Heart left ventricle (tissue), 16 donors: ENCODE measurements at places on chromosomes 12 and 14. TPM values are rescaled to one million over a fixed set of nuclear protein-coding genes. Genes with fewer than 3 reads are reported as not detected.

The MUCL1 gene
- not detected for total RNA-seq

GRCh38 chr14:85911044-85911443, 381.1 kb downstream of the FLRT2 start:
- no peak for DNase-seq
- H3K4me1 ChIP-seq, result no peaks in the 10 kb centered on the region
- no peak overlapping the region for H3K27ac ChIP-seq

DNA sequence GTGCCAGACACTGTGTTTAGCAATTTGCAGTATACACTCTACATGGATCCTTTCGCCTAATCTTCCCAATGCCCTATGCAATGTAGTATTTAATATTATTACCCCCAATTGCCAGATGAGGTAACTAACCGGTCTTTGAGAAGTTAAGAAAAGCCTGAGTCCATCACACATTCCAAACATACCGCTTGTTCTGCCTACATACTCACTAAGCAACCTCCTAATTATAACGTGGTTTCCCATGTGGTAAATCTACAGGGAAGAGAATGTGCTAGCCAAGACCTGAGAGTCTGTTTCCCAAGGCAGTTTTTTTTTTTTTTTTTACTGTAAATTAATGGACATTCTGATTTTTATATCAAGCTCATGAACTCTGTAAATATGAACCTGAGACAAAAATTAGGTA, 37.2 kb downstream of the ATP2B1 start:
- DNase-seq, result no peak
- H3K27ac ChIP-seq, result no peak overlapping the region

DNA sequence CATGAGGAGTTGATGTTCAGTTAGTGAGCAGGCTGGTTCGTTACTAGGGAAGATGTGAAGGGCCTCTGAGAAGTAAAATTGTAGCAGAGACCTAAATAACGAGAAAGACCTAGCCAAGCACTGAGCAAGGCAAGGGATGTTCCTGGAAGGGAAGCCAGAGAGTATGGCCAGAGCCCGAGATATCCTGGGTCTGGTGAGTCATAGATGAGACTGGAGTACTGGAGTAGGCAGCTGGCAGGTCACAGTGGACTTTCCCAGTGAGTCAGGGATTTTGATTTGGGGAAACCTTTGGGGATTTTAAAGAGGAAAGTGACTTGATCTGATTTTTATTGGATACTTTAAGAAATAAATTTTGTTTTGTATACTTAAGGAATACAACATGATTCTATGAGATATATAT, 369.0 kb downstream of the DIO2 start:
- DNase-seq, result peak; percentile 64
- H3K4me3 ChIP-seq, result no peak overlapping the region
- H3K36me3 ChIP-seq, result no peaks in the 10 kb centered on the region
- no peaks in the 10 kb centered on the region for H3K27me3 ChIP-seq
- peaks cover 3% of the 10 kb centered on the region for H3K4me1 ChIP-seq
- peak overlapping the region; percentile 32 for H3K27ac ChIP-seq

- peaks cover 7% of the 10 kb centered on the region for H3K4me1 ChIP-seq
- no peaks in the 10 kb centered on the region for H3K36me3 ChIP-seq
- H3K27ac ChIP-seq, result peak overlapping the region; percentile 6
- DNase-seq, result no peak
These were observed 45.4 kb upstream of the GZMB start for GRCh38 chr14:24679248-24679961.

DNA sequence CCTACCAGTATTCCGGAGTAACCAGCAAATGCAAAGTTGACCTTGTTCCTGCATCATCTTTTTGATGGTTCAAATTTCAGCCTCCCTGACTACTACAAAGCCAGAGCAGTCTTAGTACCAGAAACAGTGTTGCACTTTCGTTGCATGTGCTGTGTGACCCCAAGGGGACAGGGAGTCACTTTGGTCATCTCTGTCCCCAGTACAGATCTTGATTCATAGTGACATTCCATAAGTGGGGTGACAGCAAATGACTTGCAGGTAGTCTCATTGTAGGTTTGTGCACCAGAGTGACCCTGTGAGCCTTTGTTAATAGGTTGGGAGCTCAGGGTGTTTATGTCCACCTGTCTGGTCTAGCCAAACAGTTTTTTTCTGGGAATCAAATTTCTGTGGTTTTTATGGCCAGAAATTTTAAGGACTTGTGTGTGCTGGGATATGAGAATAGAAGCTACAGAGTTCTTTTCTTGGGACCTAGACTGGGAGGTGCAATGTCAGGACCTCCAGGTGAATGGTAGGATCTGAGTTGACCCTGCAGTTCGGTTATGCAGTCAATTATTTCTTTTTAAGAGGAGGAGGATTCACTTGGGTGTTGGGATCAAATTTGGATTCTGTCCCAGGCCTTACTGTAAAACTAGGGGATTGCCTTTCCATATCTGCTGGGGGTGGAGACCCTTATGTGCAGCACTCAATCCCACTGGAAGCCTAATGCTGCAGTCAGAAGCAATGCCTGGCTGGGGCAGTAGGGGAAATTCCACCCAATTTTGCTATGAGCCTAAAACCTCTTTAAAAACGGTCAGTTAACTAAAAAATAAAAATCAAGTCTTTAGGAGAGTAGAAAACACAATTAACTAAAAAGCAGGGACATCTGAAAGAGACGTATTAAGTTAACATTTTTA, 10.1 kb downstream of the EIF5 start:
- peaks cover 63% of the 10 kb centered on the region for H3K36me3 ChIP-seq
- H3K27me3 ChIP-seq, result no peaks in the 10 kb centered on the region
- no peaks in the 10 kb centered on the region for H3K4me1 ChIP-seq

DNA sequence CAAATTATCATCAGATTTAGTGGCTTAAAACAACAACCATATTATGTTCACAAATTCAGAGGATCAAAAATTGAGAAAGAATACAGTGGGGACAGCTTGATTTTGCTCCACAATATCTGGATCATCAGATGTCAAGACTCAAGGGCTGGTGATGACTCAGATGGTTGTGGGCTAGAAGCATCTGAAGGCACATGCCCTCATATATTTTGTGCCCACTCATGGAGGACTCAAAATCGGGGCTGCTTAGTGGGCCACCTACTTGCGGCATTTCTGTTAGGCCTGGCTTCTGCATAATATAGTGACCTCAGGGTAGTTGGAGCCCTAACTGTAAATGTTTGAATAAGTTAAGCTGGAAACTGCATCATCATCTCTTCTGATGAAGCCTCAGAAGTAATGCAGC, 584.5 kb downstream of the SLC16A7 start:
- no peaks in the 10 kb centered on the region for H3K36me3 ChIP-seq
- H3K27ac ChIP-seq, result no peak overlapping the region
- H3K27me3 ChIP-seq, result no peaks in the 10 kb centered on the region
- DNase-seq, result no peak
- no peaks in the 10 kb centered on the region for H3K4me1 ChIP-seq

GRCh38 chr14:90276646-90277367, 20.5 kb downstream of the PSMC1 start:
- no peaks in the 10 kb centered on the region for H3K4me1 ChIP-seq
- H3K27ac ChIP-seq, result no peak overlapping the region
- DNase-seq, result no peak
- peaks cover 67% of the 10 kb centered on the region for H3K36me3 ChIP-seq
- no peaks in the 10 kb centered on the region for H3K27me3 ChIP-seq

The CMA1 gene
- total RNA-seq, result 0.31 TPM

The GPRC5D gene
- not detected for total RNA-seq

The SOCS2 gene
- total RNA-seq, result 29.9 TPM

GRCh38 chr14:50462111-50462510, 65.4 kb upstream of the CDKL1 start:
- no peak for DNase-seq
- peaks cover 73% of the 10 kb centered on the region for H3K36me3 ChIP-seq
- H3K4me3 ChIP-seq, result no peak overlapping the region
- H3K27me3 ChIP-seq, result no peaks in the 10 kb centered on the region
- H3K27ac ChIP-seq, result no peak overlapping the region
- H3K4me1 ChIP-seq, result no peaks in the 10 kb centered on the region

The LEMD3 gene
- total RNA-seq, result 12.1 TPM

- peak overlapping the region; percentile 84 for H3K27ac ChIP-seq
- H3K36me3 ChIP-seq, result no peaks in the 10 kb centered on the region
- DNase-seq, result no peak
- H3K4me1 ChIP-seq, result peaks cover 7% of the 10 kb centered on the region
These were observed 12.9 kb downstream of the PRKCH start for GRCh38 chr14:61334197-61334701.

- H3K4me1 ChIP-seq, result peaks cover 4% of the 10 kb centered on the region
- no peaks in the 10 kb centered on the region for H3K36me3 ChIP-seq
- H3K4me3 ChIP-seq, result no peak overlapping the region
- DNase-seq, result no peak
- H3K27ac ChIP-seq, result no peak overlapping the region
These were observed 139.1 kb downstream of the MED13L start for GRCh38 chr12:116138364-116138763.

GRCh38 chr12:104596134-104596799, 139.5 kb downstream of the CHST11 start:
- H3K4me1 ChIP-seq, result no peaks in the 10 kb centered on the region
- no peak overlapping the region for H3K27ac ChIP-seq
- DNase-seq, result peak; percentile 39
- no peaks in the 10 kb centered on the region for H3K36me3 ChIP-seq
- no peaks in the 10 kb centered on the region for H3K27me3 ChIP-seq

GRCh38 chr12:66744956-66745383, 66.1 kb upstream of the GRIP1 start:
- H3K27ac ChIP-seq, result no peak overlapping the region
- H3K4me3 ChIP-seq, result no peak overlapping the region
- DNase-seq, result no peak
- H3K36me3 ChIP-seq, result no peaks in the 10 kb centered on the region
- H3K4me1 ChIP-seq, result no peaks in the 10 kb centered on the region
